ENCODE measurements at places on chromosomes 12 and 14. TPM values are rescaled to one million over a fixed set of nuclear protein-coding genes. Genes with fewer than 3 reads are reported as not detected.

GLI1 gene
- 3.2 TPM for total RNA-seq

- peak; percentile 50 for DNase-seq
Observed at GRCh38 chr12:1882405-1882804, 36.0 kb downstream of the CACNA2D4 start.

DNA sequence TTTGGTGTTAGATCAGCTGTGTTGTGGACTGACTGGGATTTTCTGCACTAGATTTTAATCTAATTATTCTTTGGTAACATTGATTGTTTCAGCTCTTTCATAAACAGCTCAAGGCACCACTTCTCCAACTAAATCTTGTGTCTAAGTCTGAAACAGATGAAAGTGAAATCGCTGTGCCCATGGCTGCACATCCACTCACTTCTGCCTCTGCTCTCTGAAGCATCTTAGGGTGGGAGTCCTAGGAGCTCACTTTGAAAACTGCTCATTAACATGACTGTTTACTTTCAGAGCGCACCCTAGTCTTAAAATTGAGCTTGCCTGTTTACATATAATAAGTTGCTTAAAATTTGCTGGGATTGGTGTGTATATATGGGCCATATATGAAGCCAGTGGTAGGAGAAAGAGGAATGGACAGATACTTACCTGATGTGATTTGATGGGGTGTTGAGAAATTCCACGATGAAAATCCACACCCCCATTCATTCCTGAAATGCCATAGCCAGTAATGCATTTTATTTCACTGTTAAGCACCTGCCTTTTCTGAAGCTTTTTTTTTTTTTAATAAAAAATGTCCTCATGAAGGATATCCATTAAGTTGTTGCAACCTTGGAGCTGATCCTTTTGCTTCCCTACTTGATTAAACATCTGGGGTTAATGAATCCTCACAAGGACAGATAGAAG, 52.8 kb downstream of the PPFIBP1 start:
- no peak for DNase-seq

DNA sequence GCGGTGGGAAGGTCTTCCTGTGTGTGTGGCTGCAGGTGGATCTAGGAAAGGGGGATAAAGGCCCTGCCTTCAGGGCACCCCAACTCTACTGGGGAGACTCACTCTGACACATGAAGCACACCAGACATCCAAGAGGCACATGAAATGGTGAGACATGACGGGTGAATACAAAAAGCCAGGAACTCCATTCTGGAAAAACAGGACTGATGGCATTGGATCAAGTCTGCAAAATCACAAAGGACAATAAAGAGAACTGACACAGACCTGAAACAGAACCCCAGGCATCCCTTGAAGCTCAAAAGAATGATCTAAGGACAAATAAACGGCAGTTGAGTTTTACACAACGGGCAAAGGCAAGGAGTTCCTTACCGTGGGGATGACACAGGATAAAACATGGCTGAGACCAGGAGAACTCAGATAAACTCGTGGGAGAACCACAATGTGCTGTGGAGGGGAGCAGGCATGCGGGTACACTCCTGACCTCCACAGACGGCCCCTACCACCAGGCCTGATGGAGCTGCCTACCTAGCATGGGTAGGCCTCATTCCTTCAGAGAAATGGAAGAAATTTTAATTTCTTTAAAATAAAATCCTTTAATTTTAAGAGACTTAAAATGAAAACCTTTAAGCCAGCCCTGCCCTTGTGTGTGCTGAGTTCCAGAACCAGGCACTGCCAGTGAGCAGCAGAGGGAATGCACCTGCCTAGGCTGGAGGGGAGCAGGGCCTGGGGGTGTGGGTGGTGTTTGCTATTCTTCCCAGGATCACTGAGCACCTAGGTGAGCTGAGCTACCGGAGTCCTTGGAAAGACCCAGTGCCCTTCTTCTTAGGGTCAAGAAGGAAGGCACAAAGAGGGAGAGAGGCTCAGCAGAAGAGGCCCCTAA, 100.1 kb downstream of the SINHCAF start:
- no peak for DNase-seq

DNA sequence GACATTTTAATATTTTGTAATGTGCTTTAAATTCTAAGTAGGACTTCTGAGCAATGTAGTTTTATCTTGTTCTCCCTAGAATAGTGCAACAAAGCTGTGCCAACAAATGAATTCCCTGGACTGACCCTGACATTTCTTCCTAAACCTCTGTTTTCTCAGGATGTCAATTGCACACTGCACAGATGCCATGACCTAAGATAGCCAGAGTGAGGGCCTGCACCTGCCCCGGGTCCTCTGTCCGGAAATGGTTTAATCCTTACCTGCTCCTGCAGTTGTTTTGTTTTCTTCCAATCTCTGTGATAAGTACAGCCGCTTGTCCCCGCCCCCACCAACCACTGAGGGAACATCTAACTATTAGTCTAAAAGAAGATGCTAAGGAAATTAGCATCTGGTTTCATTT, 831.5 kb downstream of the GALC start:
- no peak for DNase-seq

- DNase-seq = no peak
Observed at GRCh38 chr14:92906823-92907222, 16.1 kb upstream of the CHGA start.

PLCZ1 gene
- not detected for total RNA-seq

CLEC12A gene
- total RNA-seq = 0.19 TPM

USP44 gene
- total RNA-seq = 0.53 TPM

- DNase-seq = no peak
Observed at GRCh38 chr14:81682134-81682533, 148.5 kb upstream of the SEL1L start.

MGAT4C gene
- total RNA-seq = 0.05 TPM

DNA sequence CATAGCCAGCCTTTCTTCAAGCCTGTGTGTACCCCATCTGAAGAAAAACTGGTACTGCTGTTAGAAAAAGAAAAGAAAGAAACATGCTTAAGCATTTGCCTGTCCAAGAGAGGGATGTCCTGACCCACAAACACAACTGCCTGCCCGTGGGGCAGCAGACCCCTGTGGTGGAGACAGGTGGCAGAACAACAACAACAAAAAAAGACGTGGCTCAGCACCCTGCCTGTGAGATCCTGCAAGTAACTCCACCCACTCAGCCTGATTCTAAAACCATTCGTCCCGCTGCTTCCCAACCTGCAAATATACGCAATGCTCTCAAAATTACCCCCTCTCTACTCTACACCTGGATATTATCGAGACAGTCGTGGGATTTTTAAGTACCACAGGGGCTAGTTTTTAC, 64.9 kb upstream of the ZDHHC17 start:
- no peak for DNase-seq

TCL1B gene
- total RNA-seq = not detected

- no peak for DNase-seq
Observed at GRCh38 chr12:93387780-93388179, 10.1 kb downstream of the NUDT4 start.

OVCH1 gene
- total RNA-seq = not detected

ARID4A gene
- 32.6 TPM for total RNA-seq

DNA sequence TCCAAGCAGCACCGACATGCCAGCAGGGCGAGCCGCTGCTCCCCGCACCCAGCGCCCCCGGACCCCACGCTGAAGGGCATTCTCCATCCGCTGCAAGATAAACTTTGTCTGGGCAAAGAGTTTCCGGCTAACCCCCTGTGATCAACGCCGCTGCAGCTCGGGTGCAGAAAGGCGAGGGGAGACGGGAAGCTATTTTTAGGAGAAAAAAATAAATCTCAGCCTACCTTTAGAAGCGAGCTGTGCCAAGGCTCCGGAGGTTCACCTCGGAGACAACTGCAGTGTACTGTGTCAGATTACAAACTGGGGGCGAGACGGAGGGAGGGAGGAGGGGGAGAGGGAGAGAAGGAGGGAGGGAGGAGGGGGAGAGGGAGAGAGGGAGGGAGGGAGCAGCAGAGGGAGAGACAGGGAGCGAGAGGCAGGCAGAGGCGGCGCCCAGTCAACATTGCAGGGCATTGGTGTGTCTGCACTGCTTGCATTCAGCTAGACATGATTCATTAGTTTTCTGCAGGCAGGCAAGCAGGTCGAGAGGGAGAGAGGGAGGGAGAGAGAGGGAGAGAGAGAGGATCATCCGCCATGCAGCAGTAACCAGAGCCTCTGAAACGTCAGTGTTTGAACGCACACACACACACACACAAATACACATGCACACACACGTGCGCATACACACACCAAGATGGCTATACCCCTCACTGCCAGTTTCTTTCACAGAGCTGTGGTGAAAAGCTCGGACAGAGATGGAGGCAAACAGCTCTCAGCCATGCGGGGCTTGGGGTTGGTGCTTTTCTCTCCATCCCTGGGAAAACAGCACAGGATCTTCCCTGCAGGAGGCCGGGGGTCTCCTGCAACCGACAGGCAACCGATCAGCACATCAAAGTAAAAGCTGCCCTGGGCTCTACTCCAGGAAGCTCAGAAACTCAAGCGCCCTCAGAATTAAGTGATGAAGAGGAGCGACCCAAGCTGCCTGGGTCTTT, at the start of gene RIMBP2:
Gene RIMBP2, minus strand, starts transcription at position 302 of the 971 bp plus-strand sequence. CDS start 237,286 bp downstream, outside the sequence.
- peak; percentile 29 for DNase-seq

SPIC gene
- total RNA-seq = not detected

DNA sequence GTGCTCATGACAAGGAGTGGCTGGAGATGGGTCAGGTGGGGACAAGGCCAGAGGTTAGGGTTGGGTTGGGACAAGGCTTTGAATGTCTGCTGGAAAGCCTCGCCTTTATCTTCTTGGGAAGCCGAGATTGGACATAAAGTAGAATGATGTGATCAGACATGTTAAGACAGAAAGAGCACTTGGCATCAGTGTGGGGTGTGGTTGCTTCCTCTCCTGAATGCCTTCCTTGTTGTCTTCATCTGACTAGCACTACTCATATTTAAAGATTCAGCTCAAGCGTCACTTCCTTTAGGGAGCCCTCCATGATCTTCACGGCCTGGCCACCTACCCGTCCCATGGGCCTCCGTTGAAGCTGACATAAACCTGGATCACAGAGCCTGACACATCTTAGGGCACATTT, 14.8 kb upstream of the C12orf75 start:
- DNase-seq = no peak

DNA sequence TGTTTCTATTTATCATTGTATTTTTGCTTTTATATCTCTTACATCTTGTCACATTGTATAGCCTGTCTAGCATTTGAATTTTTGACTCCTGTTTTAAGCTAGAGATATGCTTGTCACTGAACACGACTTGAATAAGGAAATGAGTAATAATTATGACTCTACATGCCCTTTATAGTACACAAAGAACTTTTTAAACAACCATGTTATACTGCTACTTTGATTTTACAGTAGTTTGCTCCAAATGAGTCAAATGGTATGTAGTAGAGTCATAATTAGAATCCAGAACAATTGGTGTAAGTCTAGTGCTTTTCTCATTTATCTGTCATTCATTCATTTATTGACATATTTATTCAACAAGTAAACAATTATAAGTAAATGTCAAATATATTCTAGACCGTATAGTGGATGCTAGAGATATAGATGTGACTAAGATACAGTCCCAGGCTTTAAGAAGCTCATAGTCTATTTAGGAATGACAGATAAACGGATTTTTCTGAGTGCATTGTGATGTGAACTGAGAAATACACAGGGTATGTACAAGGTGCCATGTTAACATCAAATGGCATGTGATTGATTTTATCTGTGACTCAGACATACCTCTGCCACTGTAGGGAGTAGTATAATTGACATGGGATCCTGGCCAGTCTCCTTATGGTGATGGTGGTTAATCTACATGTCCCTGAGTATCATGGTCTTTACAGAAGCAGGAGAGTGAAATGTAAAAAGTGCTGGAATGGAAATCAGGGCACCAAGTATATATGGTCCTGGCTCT, 799.7 kb downstream of the DIO2 start:
- DNase-seq = no peak

DNA sequence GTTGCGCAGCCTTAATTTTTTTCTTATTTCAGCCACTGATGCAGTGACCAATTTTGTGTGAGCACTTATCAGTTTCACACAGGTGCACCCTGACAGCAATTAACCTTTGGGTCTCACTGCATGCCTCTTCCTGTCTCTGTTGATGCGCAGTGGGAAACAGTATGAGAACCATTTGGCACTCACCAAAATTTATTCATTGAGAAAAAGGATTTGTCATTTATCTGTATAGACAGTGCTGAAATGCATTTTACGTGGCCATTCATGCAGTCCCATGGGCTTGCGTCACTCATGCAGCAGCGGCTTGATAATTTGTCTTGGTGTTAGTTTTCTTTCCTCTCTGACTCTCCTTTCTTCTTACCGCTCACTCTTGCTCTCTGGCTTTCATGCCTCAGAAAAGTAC, 157.5 kb downstream of the C12orf75 start:
- DNase-seq = no peak

GRCh38 chr12:2195085-2195484, 142.3 kb downstream of the CACNA1C start:
- DNase-seq = no peak

DNA sequence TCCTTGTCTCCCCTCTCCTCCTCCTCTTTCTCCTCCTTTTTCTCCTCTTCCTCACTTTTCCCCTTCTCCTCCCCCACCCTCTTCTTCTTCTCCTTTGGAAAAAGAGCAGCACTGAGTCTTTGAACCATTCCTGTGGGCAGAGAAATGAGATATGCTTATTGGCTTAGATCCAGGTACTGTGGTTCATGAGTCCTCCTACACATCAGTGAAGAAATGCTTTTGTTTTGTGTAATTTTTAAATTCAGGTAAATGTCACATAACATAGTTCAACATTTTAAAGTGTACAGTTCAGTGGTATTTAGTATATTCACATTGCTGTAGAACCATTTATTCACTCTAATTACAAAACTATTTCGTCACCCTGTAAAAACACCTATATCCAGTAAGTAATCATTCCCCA, 402.1 kb downstream of the AACS start:
- no peak for DNase-seq
